MCF 10A (cell line): ENCODE measurements at places on chromosomes 11 and 22. TPM values are rescaled to one million over a fixed set of nuclear protein-coding genes. Genes with fewer than 3 reads are reported as not detected.

GRCh38 chr11:87141980-87142514 lies 104.3 kb downstream of the TMEM135 start:
- no peak for DNase-seq

DNA sequence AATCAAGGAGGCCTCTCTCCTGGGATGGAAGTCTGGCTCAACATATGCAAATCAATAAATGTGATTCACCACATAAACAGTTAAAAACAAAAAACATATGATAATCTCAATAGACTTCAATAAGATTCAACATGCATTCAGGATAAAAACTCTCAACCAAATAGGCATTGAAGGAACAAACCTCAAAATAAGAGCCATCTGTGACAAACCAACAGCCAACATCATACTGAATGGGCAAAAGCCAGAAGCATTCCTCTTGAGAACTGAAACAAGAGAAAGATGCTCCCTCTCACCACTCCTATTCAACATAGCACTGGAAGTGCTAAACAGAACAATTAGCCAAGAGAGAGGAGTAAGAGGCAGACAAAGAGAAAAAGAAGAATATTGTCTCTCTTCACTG lies 54.0 kb upstream of the SEZ6L start:
- DNase-seq: no peak

Gene ACAD8
- 18.9 and 20.1 TPM in 2 replicates for total RNA-seq

Gene GLB1L2
- total RNA-seq: 11.1 and 17.0 TPM in 2 replicates

Gene TEX54
- not detected in 2 replicates for total RNA-seq

Gene LRRN4CL
- total RNA-seq: 0.42 and 0.81 TPM in 2 replicates

GRCh38 chr22:45657701-45658100 lies 13.9 kb upstream of the ATXN10 start:
- DNase-seq: no peak

DNA sequence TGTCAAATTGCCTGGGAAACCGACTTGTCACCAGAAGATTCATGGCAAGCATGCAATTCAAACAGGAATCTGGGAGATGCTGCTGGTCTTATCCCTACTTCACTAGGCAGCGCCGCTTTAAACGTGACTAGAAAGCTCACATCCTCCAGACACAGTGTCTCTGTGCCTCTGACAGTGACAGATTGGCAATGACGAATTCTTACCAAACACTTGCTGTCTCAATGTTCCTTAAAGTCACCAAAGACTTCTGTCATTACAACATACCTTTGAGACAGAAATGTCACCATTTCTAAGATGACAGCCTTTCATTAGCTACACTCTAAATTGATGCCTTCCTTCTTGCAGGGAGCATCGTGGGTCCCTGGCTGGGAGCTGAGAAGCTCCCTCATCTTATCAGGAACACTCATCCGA lies 197.8 kb downstream of the CWF19L2 start:
- DNase-seq: no peak
